ENCODE measurements at places on chromosomes 16 and 17. TPM values are rescaled to one million over a fixed set of nuclear protein-coding genes. Genes with fewer than 3 reads are reported as not detected.

- no peaks in the 10 kb centered on the region for H3K27me3 ChIP-seq
- no peak overlapping the region for H3K27ac ChIP-seq
- no peak overlapping the region for H3K4me3 ChIP-seq
- no peaks in the 10 kb centered on the region for H3K4me1 ChIP-seq
Measured at GRCh38 chr17:31274252-31274651, 22.8 kb downstream of the OMG start.

- peak; percentile 52 for DNase-seq
- no peak overlapping the region for H3K4me3 ChIP-seq
- H3K27me3 ChIP-seq, result no peaks in the 10 kb centered on the region
- H3K36me3 ChIP-seq, result peaks cover 1% of the 10 kb centered on the region
- peaks cover 53% of the 10 kb centered on the region for H3K4me1 ChIP-seq
- H3K27ac ChIP-seq, result peak overlapping the region; percentile 27
Measured at GRCh38 chr16:11994143-11995119, 17.9 kb downstream of the SNX29 start.

GRCh38 chr16:85677383-85677967 lies 11.3 kb downstream of the GINS2 start:
- peaks cover 14% of the 10 kb centered on the region for H3K4me1 ChIP-seq
- peaks cover 36% of the 10 kb centered on the region for H3K36me3 ChIP-seq
- H3K27ac ChIP-seq, result no peak overlapping the region
- no peaks in the 10 kb centered on the region for H3K27me3 ChIP-seq
- no peak overlapping the region for H3K4me3 ChIP-seq

LRRC37A gene
- polyA plus RNA-seq, result 2.7 TPM

SHISA9 gene
- polyA plus RNA-seq, result 0.01 TPM

GRCh38 chr17:48051706-48052486 lies 3.7 kb downstream of the NFE2L1 start:
- no peak overlapping the region for H3K4me3 ChIP-seq
- peaks cover 43% of the 10 kb centered on the region for H3K4me1 ChIP-seq
- no peaks in the 10 kb centered on the region for H3K36me3 ChIP-seq
- no peak overlapping the region for H3K27ac ChIP-seq
- no peaks in the 10 kb centered on the region for H3K27me3 ChIP-seq

GJD3 gene
- not detected for polyA plus RNA-seq

DNA sequence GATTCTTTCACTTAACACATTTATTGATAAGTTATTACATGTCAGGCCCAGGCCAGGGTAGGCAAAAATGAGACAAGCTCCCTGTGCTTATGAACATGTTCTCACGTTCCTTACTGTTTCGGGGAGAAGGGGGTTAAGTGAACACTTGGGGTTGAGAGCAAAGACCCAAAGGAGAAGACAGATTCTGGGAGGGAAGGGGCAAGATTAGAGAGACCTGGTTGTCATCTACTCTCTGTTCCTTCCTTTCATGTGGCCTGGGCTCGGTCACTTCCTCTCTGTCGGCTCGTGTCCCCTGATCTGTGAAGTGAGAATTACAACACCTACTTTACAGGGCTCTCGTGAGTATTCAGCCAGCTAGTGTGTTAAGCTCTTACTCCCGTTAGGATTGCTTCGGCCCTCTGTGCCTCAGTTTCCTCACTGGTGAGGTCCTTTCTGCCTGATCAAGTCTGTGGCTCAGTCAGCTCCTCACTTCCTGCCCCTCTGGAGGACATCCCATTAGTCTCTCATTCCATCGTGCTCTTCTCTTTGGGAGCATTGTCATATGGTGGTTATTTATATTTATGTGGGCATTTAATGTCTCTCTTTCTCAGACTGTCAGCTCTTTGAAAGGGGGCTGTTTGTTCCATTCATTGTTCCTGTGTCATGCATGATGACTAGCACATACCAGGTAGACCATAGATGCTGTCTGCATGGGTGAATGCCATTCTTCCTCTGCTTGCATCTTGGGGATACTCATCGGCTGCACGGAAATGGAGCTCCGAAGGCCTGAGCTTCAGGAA lies 38.9 kb downstream of the PLCG2 start:
- H3K27me3 ChIP-seq, result no peaks in the 10 kb centered on the region
- peak overlapping the region; percentile 12 for H3K4me3 ChIP-seq
- peak overlapping the region; percentile 98 for H3K27ac ChIP-seq

DNA sequence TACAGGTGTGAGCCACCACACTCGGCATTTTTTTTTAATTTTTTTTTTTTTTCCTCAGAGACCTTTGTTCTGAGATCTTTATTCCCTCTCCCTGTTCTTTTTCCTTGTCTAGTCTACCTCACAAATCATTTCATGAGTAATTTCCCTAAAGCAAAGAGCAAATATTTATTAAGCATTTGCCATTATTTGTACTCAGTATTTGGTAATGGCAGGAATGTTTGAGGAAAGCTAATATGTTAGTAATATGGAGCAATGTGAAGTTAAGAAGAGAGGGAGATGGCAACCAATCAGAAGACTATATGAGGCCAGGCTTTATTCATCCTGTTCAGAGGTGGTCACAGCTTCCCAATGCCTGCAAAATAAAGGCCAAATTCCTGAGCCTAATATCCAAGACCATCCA lies 13.3 kb downstream of the CENPV start:
- no peaks in the 10 kb centered on the region for H3K4me1 ChIP-seq
- H3K27ac ChIP-seq, result no peak overlapping the region

GRCh38 chr17:49513641-49514040 lies 18.5 kb downstream of the NGFR start:
- no peak overlapping the region for H3K27ac ChIP-seq
- no peaks in the 10 kb centered on the region for H3K36me3 ChIP-seq
- H3K4me1 ChIP-seq, result no peaks in the 10 kb centered on the region
- H3K4me3 ChIP-seq, result no peak overlapping the region
- no peaks in the 10 kb centered on the region for H3K27me3 ChIP-seq
- no peak for DNase-seq

- no peak for DNase-seq
- H3K4me3 ChIP-seq, result peak overlapping the region; percentile 51
- H3K27me3 ChIP-seq, result no peaks in the 10 kb centered on the region
- peaks cover 41% of the 10 kb centered on the region for H3K4me1 ChIP-seq
- H3K27ac ChIP-seq, result peak overlapping the region; percentile 56
Measured at GRCh38 chr17:17824119-17824782, 12.5 kb downstream of the SREBF1 start.

- H3K27ac ChIP-seq, result no peak overlapping the region
- no peak for DNase-seq
- H3K4me3 ChIP-seq, result no peak overlapping the region
- H3K4me1 ChIP-seq, result no peaks in the 10 kb centered on the region
- H3K36me3 ChIP-seq, result no peaks in the 10 kb centered on the region
- H3K27me3 ChIP-seq, result no peaks in the 10 kb centered on the region
Measured at GRCh38 chr16:6105115-6105514, 1007.5 kb upstream of the EEF2KMT start.

GRCh38 chr17:77692571-77693161 lies 265.8 kb upstream of the TNRC6C start:
- H3K4me1 ChIP-seq, result peaks cover 14% of the 10 kb centered on the region
- H3K36me3 ChIP-seq, result no peaks in the 10 kb centered on the region
- H3K27ac ChIP-seq, result no peak overlapping the region
- H3K4me3 ChIP-seq, result no peak overlapping the region

GPR179 gene
- 0.01 TPM for polyA plus RNA-seq

ABI3 gene
- 15.6 TPM for polyA plus RNA-seq

RAC3 gene
- 1.1 TPM for polyA plus RNA-seq

- H3K4me3 ChIP-seq, result no peak overlapping the region
- H3K36me3 ChIP-seq, result no peaks in the 10 kb centered on the region
- no peaks in the 10 kb centered on the region for H3K27me3 ChIP-seq
- no peaks in the 10 kb centered on the region for H3K4me1 ChIP-seq
- no peak for DNase-seq
Measured at GRCh38 chr16:52078716-52079655, 468.0 kb downstream of the TOX3 start.

MAPT gene
- polyA plus RNA-seq, result 0.27 TPM

DNA sequence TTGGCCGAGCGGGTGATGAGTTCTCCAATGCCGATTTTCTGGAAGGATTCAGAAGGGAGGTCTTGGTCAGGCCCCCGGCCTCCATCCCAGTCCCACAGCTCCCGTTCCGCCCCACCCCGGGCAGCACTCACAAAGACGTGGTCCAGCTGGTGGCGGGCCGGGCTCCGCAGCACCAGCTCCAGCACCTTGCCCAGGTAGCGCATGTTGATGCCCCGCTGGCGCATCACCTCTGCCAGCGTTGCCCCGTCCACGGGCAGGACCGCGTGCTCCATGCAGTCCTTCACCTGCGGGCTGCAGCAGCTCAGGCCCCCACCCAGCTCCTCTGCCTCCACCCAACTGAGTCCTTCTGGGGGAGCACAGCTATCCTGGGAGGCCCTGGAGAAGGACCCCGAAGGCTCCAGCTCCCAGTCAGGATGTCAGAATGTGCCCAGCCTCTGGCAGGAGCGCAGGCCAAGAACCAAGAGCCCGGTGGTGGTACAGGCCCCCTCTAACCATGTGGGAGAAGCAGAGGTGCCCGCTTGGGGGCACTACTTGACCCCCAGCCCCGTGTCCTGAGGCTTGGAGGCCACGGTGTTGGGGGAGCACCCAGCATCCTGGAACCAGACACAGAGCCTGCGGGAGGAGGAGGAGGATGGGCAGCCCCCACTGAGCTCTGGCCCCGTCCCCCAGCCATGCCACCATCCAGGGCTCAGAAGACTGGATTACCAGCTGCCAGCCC lies 16.2 kb downstream of the CLUH start:
- H3K4me3 ChIP-seq, result no peak overlapping the region
- H3K27ac ChIP-seq, result no peak overlapping the region
- peaks cover 5% of the 10 kb centered on the region for H3K4me1 ChIP-seq
- no peak for DNase-seq

SOCS1 gene
- polyA plus RNA-seq, result 29.7 TPM

DNA sequence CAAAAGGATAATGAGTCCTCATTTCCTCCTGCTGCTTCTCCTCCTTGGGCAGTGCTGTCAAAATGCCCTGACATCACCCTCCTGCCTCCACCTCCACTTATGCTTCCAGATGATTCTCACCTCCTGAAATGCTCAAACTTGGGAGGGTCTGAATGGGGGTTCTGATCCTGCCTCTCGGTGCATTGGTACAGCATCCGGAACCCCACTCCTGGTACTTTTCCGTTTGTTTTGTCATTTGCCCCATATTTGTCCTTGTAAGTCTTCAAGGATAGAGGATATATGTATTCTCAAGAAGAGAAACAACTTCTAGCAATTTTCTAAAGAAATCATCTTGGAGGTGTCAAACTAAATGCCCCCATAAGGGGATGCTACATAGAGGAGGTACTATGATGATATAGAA lies 148.3 kb downstream of the SHISA9 start:
- H3K27ac ChIP-seq, result no peak overlapping the region
- DNase-seq, result no peak
- H3K4me3 ChIP-seq, result no peak overlapping the region
- no peaks in the 10 kb centered on the region for H3K27me3 ChIP-seq

GRCh38 chr17:77725846-77726245 lies 232.7 kb upstream of the TNRC6C start:
- H3K27me3 ChIP-seq, result peaks cover 30% of the 10 kb centered on the region
- no peaks in the 10 kb centered on the region for H3K36me3 ChIP-seq
- DNase-seq, result no peak

- no peak for DNase-seq
- H3K27me3 ChIP-seq, result no peaks in the 10 kb centered on the region
- no peak overlapping the region for H3K4me3 ChIP-seq
- no peak overlapping the region for H3K27ac ChIP-seq
- H3K36me3 ChIP-seq, result no peaks in the 10 kb centered on the region
Measured at GRCh38 chr16:9261376-9261775, 169.9 kb downstream of the HAPSTR1 start.

GRCh38 chr17:14688134-14688533 lies 387.3 kb downstream of the HS3ST3B1 start:
- H3K36me3 ChIP-seq, result no peaks in the 10 kb centered on the region
- no peaks in the 10 kb centered on the region for H3K4me1 ChIP-seq
- H3K27me3 ChIP-seq, result no peaks in the 10 kb centered on the region
- DNase-seq, result no peak
- H3K27ac ChIP-seq, result no peak overlapping the region

GRCh38 chr16:56732366-56732765 lies 2.4 kb downstream of the NUP93 start:
- H3K4me1 ChIP-seq, result peaks cover 41% of the 10 kb centered on the region
- H3K4me3 ChIP-seq, result no peak overlapping the region

DNA sequence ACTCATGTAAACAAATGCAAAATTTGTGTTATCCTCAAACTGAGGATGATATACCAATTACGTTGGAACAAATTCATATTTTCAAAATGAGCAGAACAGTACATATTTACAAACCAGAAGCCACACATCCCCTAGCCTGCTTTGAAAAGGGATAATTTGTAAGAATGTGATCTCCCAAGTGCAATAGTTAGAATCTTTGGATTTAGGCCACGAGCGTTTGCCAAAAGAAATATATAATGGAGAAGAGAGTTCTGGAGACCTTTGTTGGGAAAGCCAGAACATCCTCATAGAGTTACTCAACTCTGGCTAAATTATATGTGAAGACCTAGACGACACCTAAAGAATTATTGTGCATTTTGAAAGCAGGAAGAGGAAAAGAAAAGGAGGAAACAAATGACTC lies 449.3 kb downstream of the KCNJ2 start:
- no peaks in the 10 kb centered on the region for H3K27me3 ChIP-seq
- peaks cover 3% of the 10 kb centered on the region for H3K4me1 ChIP-seq
- no peak for DNase-seq
- no peak overlapping the region for H3K27ac ChIP-seq

DNA sequence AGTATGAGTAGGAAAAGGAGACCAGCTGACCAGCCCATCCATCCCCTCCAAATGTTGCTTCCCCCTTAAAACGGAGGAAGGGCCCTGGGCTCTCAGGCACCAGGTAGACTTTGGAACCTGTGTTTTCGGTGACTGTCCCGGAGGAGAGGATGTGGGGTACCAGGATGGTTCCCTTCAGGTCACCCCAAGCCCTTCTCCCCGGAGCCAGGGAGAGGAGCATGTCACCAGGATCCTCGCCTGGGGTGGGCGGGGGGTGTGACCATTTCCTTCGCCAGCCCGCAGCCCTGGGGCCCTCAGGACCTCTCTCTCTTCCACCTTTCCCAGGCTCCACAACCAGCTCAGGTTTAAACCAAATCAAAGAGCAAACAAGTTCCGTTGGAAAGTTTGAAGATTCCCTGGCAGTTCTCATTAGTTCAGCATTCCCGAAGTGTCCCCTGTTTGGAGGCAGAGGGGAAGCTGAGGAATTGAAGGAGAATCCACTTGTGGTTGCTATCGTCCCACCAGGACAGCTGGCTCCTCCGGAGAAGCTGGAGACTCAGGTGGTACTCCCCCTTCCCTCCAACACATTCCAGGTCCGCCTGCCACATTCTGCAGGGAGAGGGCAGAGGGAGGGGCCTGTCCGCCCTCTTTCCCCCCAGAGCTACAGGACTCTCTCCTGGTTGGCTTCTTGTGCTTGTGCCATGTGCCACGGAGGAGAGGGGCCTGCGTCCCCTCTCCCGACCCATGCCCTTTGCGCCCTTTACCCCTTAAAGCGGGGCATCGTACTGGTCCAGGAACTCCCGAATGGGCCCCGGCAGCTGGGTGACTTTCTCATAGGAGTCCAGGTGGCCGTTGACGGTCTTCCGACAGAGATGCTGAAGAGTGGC lies 2.0 kb downstream of the SOCS3 start:
- H3K4me1 ChIP-seq, result peaks cover 46% of the 10 kb centered on the region
- no peak overlapping the region for H3K27ac ChIP-seq
- DNase-seq, result no peak
- no peak overlapping the region for H3K4me3 ChIP-seq

GRCh38 chr17:13776027-13776551 lies 174.4 kb upstream of the HS3ST3A1 start:
- no peaks in the 10 kb centered on the region for H3K4me1 ChIP-seq
- no peaks in the 10 kb centered on the region for H3K27me3 ChIP-seq
- H3K4me3 ChIP-seq, result no peak overlapping the region
- no peaks in the 10 kb centered on the region for H3K36me3 ChIP-seq
- no peak overlapping the region for H3K27ac ChIP-seq
